ENCODE measurements at places on chromosomes 12 and 14.

- no peak for DNase-seq
Measured at GRCh38 chr12:69101505-69101904, 137.9 kb upstream of the CPSF6 start.

DNA sequence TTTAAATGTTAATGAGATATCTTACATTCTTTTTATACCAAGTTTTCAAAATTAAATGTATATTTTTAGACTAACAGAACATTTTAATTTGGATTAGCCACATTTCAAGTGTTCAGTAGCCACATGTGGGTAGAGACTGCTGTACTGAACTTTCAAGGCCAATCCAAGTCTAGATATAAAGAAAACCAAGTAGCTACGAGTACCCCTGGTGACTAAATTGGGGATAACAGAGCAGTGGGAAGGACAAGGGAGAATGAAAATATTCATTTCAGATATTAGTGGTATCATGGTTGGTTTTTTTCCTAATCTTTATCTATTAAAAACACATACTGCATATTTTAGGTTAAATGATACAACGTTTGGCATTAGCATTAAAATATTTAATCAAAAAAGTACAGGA, 69.4 kb upstream of the RHOJ start:
- DNase-seq: peak; percentile 56

DNA sequence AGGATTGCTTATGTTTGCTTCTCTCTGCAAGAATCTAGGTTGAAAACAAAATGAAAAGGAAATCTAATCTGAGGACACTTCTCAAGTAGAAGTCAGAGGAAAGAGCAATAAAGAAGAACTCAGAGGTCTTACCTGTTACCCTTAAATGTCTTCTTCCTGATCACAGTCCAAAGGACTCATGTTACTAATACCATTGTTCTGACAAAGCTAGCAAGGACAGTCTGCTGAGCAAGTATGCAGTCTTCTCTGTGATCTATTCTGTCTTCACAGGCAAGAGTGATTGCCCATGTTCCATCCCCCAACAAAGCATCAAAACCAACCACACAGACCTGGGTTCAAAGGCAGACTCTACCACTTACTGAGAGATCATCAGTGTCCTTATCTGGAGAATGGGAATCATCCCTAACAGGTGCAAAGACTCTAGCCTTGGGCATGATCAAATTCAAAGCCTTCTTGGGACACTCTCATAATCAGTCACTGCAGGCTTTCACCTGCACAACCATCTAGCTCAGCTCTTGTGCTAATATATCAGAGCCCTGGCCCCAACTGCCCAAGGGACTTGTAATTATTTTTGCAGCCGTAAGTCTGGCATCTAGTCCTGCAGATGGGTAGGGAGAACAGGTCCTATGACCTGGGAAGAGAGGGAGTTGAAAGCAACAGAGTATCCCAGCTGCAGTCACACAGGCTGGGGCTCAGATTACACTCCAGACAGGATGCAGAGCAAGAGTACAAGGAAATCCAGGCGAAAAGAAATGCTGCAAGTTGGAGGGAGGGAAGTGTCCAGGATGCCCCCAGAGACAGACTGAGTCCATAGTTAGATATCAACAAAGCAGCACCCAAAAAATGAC, 97.9 kb upstream of the NUDT4 start:
- DNase-seq: no peak

GRCh38 chr14:24481622-24482324, 26.3 kb downstream of the CMA1 start:
- peak; percentile 55 for DNase-seq

DNA sequence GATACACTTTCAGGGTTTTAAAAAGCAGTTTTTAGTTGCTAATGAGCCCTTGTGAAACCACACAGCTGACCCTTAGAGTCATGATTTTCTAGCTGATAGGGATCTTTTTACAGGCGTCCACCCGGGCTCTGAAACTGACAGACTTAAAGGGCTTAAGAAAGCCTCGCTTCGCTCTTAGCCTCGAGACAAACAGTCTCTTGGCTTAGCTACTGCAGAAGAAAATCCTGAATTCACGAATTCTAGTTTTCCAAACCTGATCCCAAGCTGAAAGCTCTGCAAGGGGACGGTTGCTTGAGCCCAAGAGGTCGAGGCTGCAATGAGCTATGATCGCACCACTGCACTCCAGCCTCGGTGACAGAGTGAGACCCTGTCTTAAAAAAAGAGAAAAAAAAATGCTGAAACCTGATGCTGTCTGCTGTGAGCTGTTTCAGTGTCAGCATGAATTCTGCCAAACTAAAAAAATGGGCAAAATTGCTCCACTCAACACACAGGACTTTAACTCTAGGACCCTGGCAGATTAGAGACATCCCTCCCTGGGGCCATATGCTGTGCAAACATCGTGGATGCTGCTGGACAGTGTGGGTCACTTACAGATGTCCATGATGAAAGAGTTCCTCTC, 3.1 kb upstream of the HPD start:
- DNase-seq: no peak

DNA sequence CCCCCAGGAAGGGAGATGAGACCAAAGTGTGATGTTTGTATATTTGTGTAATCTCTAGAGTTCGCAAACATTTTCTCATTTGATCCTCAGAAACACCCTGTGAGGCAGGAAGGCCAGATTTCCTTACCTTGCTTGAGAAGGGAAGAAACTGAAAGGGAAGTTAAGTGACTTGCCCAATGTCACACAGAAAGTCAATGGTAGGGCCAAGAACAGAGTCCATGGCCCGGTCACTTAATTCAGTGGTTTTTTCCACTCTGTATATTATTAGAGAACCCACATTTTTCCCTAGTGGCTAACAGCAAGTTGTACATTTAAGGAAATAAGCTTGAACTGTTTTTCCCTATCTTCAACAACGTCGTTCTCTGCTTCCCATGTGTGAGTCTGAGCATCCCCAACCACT, 25.6 kb upstream of the CHPT1 start:
- no peak for DNase-seq

DNA sequence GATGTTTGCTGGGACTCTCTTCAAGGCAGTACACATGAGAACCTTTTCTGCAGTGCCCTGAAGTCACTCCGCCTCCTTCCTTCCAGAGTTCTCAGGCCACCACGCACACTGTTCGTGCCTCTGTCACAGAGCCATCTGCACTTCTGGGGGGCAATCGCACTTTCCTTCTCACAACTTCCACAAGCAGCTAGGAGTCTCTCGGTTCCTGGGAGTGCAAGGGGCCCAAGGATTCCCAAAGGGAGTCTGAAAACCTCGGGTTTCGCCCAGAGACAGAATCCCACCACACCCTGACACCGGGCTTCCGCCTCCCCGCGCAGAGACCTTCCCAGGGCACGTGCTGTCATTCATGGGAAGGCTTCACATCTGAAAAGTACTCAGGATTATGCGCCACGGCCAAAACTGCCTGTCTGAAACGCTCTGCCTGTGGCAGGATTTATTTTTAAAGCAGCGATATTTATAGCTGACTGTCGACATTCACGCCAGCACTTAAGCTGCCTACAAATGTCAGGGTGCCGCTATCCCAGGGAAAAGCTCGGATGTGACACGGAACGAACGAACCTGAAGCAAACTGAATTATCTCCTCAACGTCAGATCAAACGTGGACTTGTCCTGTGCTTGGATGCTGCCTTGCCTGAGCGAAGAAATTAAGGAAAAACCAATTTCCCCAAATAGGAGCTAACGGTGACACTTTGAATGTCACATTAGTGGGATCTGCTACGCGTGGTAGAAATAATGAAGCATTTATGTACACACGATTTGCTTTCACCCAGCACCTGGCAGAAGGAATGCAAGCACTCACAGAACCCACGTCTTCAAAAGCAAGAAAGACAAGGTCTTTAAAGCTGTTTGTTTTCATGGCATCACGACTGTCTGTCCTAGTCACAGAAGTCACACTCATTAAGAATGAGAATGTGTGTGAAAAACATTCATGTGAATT, 154.0 kb downstream of the PIWIL1 start:
- no peak for DNase-seq

DNA sequence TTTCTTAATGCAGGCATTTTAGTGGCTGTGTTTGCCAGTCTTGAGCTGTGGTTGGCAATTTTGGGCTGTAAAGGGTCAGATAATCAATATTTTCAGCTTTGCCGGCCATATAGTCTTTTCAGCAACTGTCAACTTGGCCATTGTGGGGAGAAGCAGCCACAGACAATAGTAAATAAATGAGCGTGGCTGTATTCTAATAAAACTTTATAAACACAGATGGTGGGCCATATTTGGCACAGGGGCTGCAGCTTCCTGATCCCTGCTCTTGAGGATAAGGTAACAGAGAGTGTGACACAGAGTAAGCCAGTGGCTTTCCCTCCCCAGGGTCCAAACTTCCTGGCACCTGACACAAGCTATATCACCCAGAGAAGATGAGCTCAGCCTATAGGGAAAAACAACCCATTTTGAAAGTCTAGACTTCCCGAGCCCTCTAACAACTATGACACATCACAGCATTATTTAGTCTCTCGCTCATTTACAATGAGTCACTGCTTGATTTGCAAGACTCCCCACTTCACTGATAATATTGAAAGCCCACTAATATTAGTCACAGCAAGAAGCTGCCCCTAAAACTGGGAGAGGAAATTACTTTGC, 163.1 kb upstream of the TMPO start:
- peak; percentile 72 for DNase-seq

DNA sequence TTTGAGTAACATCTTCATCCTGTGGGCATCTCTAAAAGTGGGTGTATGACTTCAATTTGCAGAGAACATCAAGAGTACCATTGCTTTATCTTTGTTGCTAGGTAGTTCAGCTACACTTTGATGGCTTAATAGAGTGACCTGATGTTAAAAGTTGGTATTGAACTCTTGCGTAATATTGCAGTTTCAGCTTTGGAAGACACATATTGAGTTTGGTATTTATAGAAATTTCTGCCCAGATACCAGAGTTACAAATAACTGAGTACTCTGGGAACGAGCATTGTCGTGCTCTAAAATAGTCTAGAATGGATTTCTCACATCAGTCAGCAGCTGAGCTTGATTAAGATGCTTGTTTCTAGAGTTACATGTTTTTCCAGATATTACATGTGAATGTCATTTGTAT, 24.8 kb upstream of the AKAP5 start:
- DNase-seq: no peak

DNA sequence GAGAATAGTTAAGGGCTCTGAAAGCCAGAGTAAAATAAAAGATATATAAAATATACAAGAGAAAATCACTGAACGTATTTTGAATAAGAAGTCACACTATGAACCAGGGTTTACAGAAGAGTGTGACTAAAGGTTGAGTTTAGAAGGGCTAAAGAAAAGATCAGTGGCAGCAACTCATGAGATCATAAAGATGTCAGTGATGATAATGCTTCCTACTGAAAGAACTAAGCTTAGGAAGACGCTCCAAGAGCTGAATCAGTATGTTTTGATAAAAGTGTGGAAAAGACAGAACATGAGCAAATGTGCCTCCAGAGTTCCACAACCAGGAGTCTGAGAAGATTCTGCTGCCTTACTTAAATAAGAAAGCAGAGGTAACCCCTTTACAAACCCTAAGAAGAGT, 74.6 kb downstream of the KITLG start:
- no peak for DNase-seq

DNA sequence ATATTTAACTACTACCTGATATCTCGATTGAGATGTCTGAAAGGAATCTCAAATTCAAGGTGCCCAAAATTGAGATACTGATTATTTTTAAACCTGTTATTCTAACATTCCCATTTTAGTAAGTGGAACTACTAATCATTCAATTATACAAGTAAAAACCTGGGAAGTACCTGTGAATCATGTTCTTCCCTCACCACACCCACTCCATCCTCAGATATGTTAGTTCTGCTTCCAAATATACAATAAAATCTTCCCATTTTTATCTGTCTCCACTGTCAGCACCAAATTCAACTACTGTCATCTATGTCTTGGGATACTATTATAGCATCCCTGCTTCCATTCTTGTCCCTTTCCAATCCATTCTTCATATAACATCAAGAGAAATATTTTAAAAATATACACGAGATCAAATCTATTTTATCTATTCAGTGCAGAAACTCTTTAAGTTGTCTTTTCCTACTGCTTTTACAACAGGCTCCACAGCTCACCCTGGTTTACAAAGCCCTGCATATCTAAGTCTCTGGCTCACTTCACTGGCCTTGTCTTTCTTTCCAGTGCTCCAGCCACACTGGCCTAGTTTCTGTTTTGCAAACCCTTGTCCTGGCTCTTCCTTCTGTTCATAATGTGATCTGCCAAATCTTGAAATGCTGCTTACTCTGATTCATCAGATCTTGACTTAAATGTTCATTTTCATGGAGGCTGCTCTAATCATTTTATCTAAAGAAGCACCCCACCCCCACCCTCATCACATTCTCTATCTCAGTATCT, 122.3 kb downstream of the PTPRR start:
- no peak for DNase-seq

GRCh38 chr12:116188581-116188980, 88.9 kb downstream of the MED13L start:
- no peak for DNase-seq

DNA sequence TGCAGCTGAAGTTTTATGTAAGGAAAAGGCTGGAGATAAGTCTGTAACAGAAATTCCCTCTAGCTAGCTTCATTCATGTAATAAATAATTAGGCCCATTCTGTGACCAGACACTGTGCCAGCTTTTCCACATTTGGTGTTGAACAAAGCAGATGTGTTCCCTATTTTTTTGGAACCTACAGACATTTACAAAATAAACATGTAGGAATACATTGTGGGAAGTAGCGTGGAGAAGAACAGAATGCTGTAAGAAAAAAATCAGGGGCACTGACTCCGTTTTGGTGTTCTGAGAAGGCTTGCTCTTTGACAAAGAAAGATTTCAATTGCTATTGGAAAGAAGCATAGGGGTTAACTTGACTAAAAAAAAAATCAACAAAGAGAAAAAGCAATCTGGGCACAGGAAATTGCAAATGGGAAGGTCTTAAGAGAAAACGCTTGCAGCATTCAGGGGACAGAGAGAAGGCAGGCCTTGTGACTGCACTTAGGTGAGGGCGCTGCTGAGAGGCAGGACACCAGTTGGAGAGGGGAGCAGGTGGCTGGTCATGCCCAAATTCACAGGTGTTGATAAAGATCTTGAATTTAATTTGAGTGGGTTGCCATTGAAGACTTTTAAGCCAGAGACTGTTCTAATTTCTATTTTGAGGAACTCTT, 4.0 kb downstream of the FAR2 start:
- DNase-seq: no peak

- no peak for DNase-seq
Measured at GRCh38 chr12:3929875-3930615, 56.8 kb upstream of the PARP11 start.
